ENCODE measurements at places on chromosomes 16 and 17. TPM values are rescaled to one million over a fixed set of nuclear protein-coding genes. Genes with fewer than 3 reads are reported as not detected.

Gene CCDC137
- 6.8 TPM for total RNA-seq

Gene EVPLL
- not detected for total RNA-seq

Gene SMYD4
- 9.7 TPM for total RNA-seq

Gene TNP2
- not detected for total RNA-seq

Gene C16orf92
- total RNA-seq = not detected

Gene CD300H
- total RNA-seq = not detected

Gene SNX20
- total RNA-seq = not detected

Gene MYL11
- not detected for total RNA-seq

Gene RGS9
- total RNA-seq = 1.1 TPM

Gene CHST6
- 2.1 TPM for total RNA-seq

Gene WIPI1
- 145 TPM for total RNA-seq

Gene FGF11
- total RNA-seq = 12.9 TPM

Gene SLC7A6OS
- total RNA-seq = 13.0 TPM

Gene DHX58
- 11.3 TPM for total RNA-seq

Gene MT1E
- 86.1 TPM for total RNA-seq

Gene PDILT
- total RNA-seq = not detected

Gene ADGRG3
- not detected for total RNA-seq

Gene TRIM72
- total RNA-seq = under 0.01 TPM

Gene PRDM7
- total RNA-seq = not detected

Gene NT5M
- total RNA-seq = 1.3 TPM

Gene CCL4
- total RNA-seq = not detected

Gene FBRS
- 21.6 TPM for total RNA-seq

Gene DNASE1L2
- total RNA-seq = 0.92 TPM

Gene SRL
- total RNA-seq = 0.13 TPM

Gene ITFG1
- total RNA-seq = 137 TPM

Gene LGALS9B
- total RNA-seq = not detected

Gene UBE2G1
- 38.8 TPM for total RNA-seq

Gene KRT9
- total RNA-seq = 0.07 TPM

Gene LRRC37A
- total RNA-seq = 1.6 TPM

Gene EME1
- 4.0 TPM for total RNA-seq

Gene TIMP2
- total RNA-seq = 283 TPM

Gene SLC12A3
- total RNA-seq = not detected

Gene RCVRN
- total RNA-seq = not detected

Gene C16orf54
- total RNA-seq = not detected

Gene CACNG5
- not detected for total RNA-seq

Gene HOXB4
- 4.6 TPM for total RNA-seq

Gene ADAP2
- total RNA-seq = 3.3 TPM

Gene DBNDD1
- total RNA-seq = 1.9 TPM

Gene C17orf50
- not detected for total RNA-seq

Gene ZDHHC1
- total RNA-seq = 8.1 TPM

All from smooth muscle cell of the pulmonary artery (primary cell).